Coronary artery (tissue), 2 donors: ENCODE measurements at places on chromosomes 2 and 18.

- DNase-seq = no peak
These were observed 107.4 kb downstream of the TMEM200C start for GRCh38 chr18:5787936-5788335.

DNA sequence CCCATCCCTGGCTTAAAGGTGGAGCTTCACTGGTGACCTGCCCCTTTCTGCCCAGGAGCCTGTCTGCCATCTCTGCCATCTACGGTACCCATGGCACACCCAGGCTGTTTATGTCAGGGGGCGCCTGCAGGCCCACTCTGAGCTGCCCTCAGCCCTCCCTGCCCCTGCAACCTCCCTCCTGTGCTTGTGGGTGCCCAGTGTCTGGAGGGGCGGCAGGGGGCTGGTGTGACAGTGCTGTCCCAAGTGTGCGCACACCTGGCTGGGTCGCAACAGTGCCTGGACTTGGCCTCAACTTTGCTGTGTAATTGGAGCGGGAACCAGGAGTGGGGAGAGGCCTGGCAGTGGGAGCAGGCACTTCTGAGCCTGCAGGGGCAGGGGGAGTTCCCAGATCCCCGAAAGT, 102.4 kb downstream of the ALMS1 start:
- no peak for DNase-seq

DNA sequence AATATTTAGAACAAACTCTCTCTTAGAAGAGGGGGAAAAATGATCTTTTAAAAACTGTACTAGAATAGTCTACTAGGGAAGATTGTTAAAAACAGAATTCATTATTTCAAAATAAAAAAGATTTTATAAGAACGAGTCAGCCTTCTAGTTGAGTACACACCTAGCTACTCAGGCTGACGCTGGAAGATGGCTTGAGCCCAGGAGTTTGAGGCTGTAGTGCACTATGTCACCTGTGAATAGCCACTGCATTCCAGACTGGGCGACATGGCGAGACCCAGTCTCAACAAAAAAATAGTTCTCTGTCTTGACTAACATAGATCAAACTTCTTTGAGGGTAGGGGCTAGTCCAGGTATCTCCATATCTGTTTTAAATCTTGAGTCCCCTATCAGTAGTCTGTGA, 33.9 kb downstream of the ERLEC1 start:
- DNase-seq = no peak

- DNase-seq = no peak
These were observed 543.5 kb upstream of the HNMT start for GRCh38 chr2:137420744-137421143.

- DNase-seq = peak; percentile 55
These were observed 105.1 kb downstream of the NDUFA10 start for GRCh38 chr2:239919774-239920692.
